ENCODE measurements at places on chromosomes 3 and 15. TPM values are rescaled to one million over a fixed set of nuclear protein-coding genes. Genes with fewer than 3 reads are reported as not detected.

DNA sequence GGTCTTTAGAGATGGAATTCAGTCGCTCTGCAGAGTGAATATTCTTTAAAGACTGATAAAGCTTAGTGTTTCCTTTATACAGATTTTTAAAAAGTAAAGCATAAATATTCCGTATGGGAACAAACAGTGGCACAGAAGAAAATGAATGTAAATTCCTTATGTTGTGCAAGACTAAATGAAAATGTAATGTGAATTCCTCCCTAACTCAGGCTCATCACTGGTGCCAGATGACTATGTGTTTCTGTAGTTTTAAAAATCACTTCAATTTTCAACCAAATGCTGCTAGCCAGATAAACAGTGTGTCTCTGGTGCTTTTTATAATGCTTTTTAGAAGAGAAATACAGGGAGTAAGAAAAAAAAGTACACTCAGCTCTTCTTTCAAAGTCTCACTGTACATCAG is 154.8 kb upstream of the SNTN start:
- no peaks in the 10 kb centered on the region for H3K27me3 ChIP-seq
- H3K27ac ChIP-seq = no peak overlapping the region
- no peaks in the 10 kb centered on the region for H3K36me3 ChIP-seq
- H3K4me1 ChIP-seq = no peaks in the 10 kb centered on the region
- no peak overlapping the region for H3K4me3 ChIP-seq

GRCh38 chr3:50493086-50493485 is 10.3 kb downstream of the CACNA2D2 start:
- H3K4me3 ChIP-seq = no peak overlapping the region
- no peaks in the 10 kb centered on the region for H3K36me3 ChIP-seq
- no peaks in the 10 kb centered on the region for H3K4me1 ChIP-seq
- no peaks in the 10 kb centered on the region for H3K27me3 ChIP-seq
- no peak overlapping the region for H3K27ac ChIP-seq

DNA sequence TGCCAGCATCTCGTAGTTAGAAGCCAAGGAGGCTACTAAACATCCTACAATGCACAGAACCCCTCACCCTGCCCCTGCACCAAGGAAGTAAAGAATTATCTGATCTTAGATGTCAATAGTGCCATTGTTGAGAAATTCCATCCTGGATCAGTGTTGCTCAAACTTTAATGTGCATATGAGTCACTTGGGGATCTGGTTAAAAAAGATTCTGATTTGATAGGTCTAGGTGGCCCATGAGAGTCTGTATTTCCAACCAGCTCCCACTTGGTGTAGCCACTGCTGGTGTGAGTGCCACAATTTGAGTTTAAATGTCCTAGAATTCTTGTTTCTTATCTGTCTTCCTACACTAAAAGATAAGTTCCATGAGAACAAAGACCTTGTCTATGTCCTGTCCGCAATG is 43.7 kb downstream of the TMEM45A start:
- H3K27me3 ChIP-seq = no peaks in the 10 kb centered on the region
- DNase-seq = no peak
- no peaks in the 10 kb centered on the region for H3K4me1 ChIP-seq
- H3K4me3 ChIP-seq = no peak overlapping the region
- no peaks in the 10 kb centered on the region for H3K36me3 ChIP-seq

GRCh38 chr15:77620297-77620696 is 12.4 kb downstream of the LINGO1 start:
- H3K36me3 ChIP-seq = no peaks in the 10 kb centered on the region
- H3K27me3 ChIP-seq = no peaks in the 10 kb centered on the region
- no peaks in the 10 kb centered on the region for H3K4me1 ChIP-seq

GRCh38 chr15:53389271-53390037 is 370.0 kb downstream of the WDR72 start:
- no peak overlapping the region for H3K4me3 ChIP-seq
- H3K36me3 ChIP-seq = no peaks in the 10 kb centered on the region
- no peaks in the 10 kb centered on the region for H3K4me1 ChIP-seq
- no peaks in the 10 kb centered on the region for H3K27me3 ChIP-seq
- no peak overlapping the region for H3K27ac ChIP-seq

Gene CA12
- total RNA-seq = 1.7 TPM
